ENCODE measurements at places on chromosomes 2 and 18. TPM values are rescaled to one million over a fixed set of nuclear protein-coding genes. Genes with fewer than 3 reads are reported as not detected.

DNA sequence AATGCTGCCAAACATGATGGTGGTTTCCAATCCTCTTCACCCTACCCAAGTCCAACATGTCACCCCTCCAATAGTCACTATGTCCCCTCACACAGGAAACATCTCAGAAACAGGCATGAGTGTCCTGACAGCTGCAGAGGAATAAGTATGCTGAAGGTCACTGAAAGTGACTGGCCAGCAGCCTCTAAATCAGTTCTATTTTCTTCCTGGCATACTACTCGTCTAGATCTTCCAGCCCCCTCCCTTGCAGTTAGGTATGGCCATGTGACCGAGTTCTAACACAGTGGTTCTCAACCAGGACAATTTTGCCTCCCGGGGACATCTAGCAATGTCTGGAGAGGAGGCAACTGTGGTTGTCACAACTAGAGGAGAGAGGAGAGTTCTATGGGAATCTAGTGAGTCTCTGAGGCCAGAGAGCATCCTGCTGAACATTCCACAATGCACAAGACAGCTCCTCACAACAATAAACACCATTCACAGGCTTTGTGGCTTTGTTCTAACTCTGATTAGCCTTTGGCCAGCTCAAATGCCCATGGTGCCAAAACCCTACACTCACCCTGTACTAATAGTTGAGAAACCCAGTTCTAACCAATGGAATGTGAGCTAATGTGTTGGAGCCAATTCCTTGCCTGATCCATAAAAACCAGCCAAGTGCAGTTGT, 12.6 kb upstream of the ID2 start:
- H3K27ac ChIP-seq, result peak overlapping the region; percentile 39
- peaks cover 17% of the 10 kb centered on the region for H3K27me3 ChIP-seq
- no peaks in the 10 kb centered on the region for H3K4me1 ChIP-seq
- no peak overlapping the region for H3K4me3 ChIP-seq
- DNase-seq, result no peak

DNA sequence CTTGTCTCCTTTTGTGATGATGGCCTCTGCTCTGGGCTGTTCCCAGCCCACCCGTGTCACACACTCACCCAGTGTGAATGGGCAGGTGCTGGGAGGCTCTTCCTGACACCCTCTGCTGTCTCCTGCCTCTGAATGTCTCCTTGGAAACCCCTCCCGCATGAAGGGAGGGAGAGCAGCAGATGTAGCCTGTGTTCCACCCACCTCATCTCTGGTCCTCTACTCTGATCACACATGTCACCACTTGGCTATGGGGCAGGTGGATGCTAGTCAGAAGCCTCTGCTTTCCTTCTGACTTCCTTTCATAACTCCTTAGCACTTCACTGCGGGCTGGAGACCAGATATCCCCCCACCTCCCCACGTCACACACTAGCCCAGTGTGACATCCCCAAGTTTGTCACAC, 23.9 kb downstream of the EFR3B start:
- H3K4me3 ChIP-seq, result no peak overlapping the region
- no peaks in the 10 kb centered on the region for H3K27me3 ChIP-seq
- H3K4me1 ChIP-seq, result no peaks in the 10 kb centered on the region
- no peak for DNase-seq
- H3K36me3 ChIP-seq, result no peaks in the 10 kb centered on the region

GRCh38 chr2:112217854-112218253, 37.0 kb downstream of the ZC3H8 start:
- no peak overlapping the region for H3K4me3 ChIP-seq
- no peak overlapping the region for H3K27ac ChIP-seq
- no peak for DNase-seq
- H3K36me3 ChIP-seq, result no peaks in the 10 kb centered on the region
- no peaks in the 10 kb centered on the region for H3K4me1 ChIP-seq
- no peaks in the 10 kb centered on the region for H3K27me3 ChIP-seq

DNA sequence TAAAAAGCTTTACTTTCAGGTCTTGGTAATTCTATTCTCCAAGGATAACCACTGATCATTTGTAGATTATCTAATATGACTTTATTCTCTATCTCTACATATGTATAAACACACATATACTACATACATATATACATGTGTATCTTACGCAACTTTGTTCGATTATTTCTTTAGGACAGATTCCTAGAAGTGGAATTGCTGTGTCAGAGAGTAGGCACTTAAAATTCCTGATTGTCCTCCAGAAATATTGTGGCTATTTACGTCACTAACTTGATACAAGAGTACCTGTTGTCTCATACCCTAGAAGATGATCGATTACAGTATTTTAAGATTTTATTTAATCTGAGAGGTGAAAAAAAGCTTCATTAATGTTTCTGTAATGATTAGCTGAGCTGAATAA, 57.9 kb downstream of the FAM98A start:
- H3K27ac ChIP-seq, result no peak overlapping the region
- no peaks in the 10 kb centered on the region for H3K4me1 ChIP-seq
- no peak overlapping the region for H3K4me3 ChIP-seq

DNA sequence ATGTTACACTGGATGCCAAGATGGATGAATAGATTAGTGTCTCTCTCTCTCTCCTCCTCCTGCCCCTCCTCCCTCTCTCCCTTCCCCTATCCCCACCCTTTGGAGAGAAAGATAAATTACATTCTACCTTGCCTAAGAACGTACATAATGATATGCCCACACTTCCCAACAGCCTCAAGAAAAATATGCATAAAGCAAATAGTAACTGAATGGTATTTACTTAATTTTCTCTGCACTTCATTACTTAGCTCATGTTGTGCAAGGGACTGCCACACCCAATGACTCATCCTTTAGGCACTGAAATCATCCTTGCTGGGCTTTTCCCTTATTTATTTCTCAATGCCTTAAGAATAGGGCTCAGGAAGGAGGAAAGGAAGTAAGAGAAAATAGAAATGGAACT, 137.3 kb upstream of the PID1 start:
- H3K4me1 ChIP-seq, result peaks cover 16% of the 10 kb centered on the region
- no peaks in the 10 kb centered on the region for H3K27me3 ChIP-seq
- peak overlapping the region; percentile 75 for H3K27ac ChIP-seq
- H3K4me3 ChIP-seq, result no peak overlapping the region
- H3K36me3 ChIP-seq, result no peaks in the 10 kb centered on the region
- DNase-seq, result no peak

GRCh38 chr2:217623281-217623912, 379.4 kb downstream of the TNS1 start:
- no peaks in the 10 kb centered on the region for H3K4me1 ChIP-seq
- H3K27ac ChIP-seq, result peak overlapping the region; percentile 73
- no peaks in the 10 kb centered on the region for H3K36me3 ChIP-seq
- H3K4me3 ChIP-seq, result no peak overlapping the region
- no peak for DNase-seq
- H3K27me3 ChIP-seq, result no peaks in the 10 kb centered on the region

DNA sequence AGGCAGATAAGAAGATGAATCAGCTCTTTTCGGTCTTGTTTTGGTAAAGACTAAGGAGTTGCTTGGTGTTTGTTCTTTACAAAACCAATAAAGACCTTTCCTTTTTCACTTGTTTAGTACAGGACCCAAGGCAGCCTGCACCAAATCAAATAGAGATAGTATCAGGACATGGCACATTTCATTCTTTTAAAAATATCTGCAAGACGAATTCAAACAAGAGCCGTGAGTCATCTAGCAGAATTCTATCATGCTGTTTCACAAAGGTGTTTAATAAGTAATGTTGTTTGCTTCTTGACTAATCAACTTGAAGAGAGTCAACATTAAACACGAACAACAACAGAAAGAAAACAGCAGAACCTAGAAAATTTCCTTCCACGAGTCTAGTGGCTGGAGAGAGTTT, 102.8 kb upstream of the TTN start:
- no peaks in the 10 kb centered on the region for H3K4me1 ChIP-seq
- H3K27ac ChIP-seq, result no peak overlapping the region
- no peaks in the 10 kb centered on the region for H3K36me3 ChIP-seq
- H3K27me3 ChIP-seq, result no peaks in the 10 kb centered on the region

GRCh38 chr18:49162226-49162864, 211.6 kb upstream of the SMAD7 start:
- no peak overlapping the region for H3K27ac ChIP-seq
- no peaks in the 10 kb centered on the region for H3K27me3 ChIP-seq
- DNase-seq, result no peak

DNA sequence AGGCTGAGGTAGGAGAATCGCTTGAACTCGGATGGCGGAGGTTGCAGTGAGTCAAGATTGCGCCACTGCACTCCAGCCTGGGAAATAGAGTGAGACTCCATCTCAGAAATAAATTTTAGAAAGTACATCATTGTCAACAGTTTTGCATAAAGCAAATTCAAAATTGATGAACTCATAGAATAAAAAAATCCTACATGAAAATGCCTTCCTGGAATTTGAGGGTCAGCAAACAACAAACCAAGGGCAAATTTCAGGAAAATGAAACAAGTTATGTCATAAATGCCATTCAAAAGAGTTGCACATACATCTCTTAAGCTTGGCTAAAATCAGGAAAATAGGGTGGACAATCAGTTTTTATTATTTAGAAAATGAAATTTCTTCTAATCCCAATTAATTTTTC, 45.1 kb downstream of the COL5A2 start:
- no peak overlapping the region for H3K4me3 ChIP-seq
- no peak overlapping the region for H3K27ac ChIP-seq
- H3K36me3 ChIP-seq, result no peaks in the 10 kb centered on the region

GRCh38 chr18:47846431-47846830, 84.0 kb downstream of the SMAD2 start:
- DNase-seq, result no peak
- H3K4me1 ChIP-seq, result no peaks in the 10 kb centered on the region
- no peaks in the 10 kb centered on the region for H3K27me3 ChIP-seq
- H3K36me3 ChIP-seq, result peaks cover 7% of the 10 kb centered on the region
- no peak overlapping the region for H3K27ac ChIP-seq

The TXNDC2 gene
- total RNA-seq, result not detected

The BUB1 gene
- total RNA-seq, result 8.4 TPM

The MRO gene
- total RNA-seq, result 1.7 TPM

The PTCD3 gene
- total RNA-seq, result 63.9 TPM

The ELOA2 gene
- not detected for total RNA-seq

The CDK15 gene
- total RNA-seq, result 6.1 TPM

The CDCA7 gene
- 9.8 TPM for total RNA-seq

The FBXO48 gene
- 0.67 TPM for total RNA-seq

The ANKRD23 gene
- 1.4 TPM for total RNA-seq
